ENCODE measurements at places on chromosomes 5 and 9.

GRCh38 chr5:149471406-149472183 lies 79.6 kb downstream of the CSNK1A1 start:
- DNase-seq: no peak

DNA sequence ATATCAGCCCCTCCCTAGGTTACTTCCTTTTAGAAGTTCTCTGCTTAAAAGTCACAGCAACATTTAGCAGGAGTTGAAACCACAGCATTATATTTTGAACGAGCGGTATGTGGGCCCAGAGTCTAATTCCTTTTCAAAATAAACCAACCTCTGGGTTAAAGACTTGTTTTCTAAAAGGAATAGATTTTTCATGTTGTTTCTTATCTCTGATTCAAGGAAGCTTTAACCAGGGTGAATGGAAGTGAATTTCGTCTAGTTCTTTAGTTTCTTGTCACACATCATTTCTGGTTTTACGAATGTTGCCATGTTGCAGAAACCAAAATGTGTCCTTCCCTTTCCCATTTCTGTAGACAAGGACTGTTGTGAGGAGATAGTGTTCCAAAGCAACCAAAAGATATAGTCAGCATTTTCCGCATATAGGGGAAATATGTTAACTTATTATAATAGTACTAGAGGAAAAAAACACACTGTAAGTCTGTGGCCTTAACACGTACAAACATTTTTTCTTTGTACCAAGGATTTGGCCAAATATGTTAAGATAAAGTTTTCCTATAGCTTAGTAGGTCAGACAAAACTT lies 142.4 kb downstream of the PCSK5 start:
- no peak for DNase-seq

DNA sequence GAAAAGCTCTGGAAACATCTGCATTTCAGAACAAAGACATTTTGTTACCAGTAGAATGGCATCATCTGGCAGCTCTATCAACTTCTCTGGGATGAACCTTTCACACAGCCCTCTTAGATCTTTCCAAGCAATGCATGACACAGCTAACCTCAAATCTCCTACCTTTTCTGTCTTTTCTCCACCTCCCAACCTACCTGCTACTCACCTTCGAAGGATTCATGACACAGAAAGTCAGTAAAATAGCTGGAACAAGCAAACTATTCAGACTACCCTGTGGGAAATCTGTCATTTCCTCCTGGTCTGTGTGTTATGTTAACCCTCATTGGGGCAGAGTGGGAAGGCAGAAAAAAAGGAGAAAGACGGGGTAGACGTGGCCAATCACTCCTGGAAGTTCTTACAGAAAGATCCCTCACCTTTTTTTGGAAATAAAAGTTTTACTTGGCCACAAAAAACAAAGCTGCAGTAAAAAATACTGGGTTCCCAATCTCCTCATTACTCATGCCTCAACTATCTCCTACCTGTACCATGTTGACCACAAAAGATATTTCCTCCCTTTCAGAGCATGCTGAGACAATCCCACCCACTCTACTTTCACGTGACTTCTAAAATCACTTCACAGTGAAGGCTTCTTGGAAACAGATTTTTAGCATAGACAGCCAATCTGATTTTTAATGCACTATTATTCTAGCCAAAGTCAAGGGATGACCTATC lies 362.1 kb upstream of the RFX3 start:
- DNase-seq: no peak

GRCh38 chr5:126680191-126680817 lies 79.6 kb downstream of the PHAX start:
- peak; percentile 91 for DNase-seq

DNA sequence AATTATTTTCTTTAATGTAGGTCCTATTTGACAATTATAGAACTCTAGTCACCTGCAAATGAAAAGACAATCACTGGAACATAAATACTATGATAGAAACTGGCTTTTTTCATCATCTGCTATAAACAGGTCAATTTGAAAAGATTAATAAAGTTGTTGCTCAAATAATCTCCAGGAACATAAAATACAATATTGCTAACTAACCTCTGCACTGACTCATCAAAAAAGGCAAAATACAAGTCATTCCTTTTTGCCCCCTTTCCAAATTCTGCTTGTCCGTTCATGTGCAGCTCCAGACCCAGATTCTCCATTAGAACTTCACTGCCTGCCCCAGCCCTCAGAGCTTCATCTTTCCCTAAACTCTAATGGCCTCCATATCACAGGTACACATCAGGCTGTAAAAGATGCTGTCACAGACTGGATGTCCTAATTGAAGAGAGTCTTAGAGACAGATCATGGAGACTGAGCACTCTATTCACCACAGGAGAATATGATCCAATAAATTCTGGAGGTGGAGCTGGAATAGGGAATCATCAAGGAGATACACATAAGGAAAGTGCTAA lies 1.6 kb downstream of the DCTN4 start:
- DNase-seq: no peak

- DNase-seq: no peak
Measured at GRCh38 chr5:85717203-85717563, 900.6 kb upstream of the COX7C start.

DNA sequence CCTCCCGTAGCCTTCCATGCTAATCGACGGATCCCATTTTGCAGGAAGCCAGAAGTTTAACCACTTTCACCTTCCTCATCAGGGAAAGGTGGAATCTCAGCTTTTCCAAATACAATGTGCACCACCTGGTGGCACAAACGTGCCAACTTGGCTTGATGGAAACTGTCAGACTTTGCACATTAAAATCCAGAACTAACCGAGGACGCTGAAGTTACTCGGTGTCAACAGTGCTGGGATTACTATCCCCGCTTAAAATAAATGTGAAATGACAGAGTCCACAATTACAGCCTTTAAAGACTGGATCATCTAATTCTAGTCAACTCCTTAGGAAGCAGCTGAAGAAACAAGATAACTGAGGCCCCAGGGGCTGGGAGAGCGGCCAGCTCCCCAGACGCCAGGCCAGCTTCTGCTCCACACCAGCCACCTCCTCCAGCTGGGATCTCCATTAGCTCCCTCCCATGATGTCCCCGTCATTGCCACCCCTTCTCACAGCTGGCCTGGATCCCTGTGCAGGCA lies 50.1 kb upstream of the RETREG1 start:
- peak; percentile 42 for DNase-seq

DNA sequence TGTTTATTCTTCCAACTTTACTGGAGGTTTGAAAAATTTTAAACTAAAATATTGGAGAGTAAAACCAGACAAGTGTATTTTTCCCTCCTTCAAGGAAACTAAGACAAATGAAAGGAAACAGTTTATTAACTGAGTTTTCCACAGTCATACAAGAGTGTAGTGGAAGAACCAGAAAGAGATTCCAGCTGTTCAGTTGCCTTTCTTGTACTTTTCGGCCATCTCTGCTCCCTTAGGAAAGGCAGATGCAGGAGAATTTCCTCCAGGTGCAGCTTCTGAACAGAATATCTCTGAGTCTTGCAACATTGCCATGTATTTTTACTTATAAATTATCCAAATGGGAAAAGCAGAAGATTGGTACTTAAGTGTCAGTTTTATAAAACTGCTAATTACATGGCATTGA lies 217.1 kb downstream of the MAST4 start:
- DNase-seq: no peak

DNA sequence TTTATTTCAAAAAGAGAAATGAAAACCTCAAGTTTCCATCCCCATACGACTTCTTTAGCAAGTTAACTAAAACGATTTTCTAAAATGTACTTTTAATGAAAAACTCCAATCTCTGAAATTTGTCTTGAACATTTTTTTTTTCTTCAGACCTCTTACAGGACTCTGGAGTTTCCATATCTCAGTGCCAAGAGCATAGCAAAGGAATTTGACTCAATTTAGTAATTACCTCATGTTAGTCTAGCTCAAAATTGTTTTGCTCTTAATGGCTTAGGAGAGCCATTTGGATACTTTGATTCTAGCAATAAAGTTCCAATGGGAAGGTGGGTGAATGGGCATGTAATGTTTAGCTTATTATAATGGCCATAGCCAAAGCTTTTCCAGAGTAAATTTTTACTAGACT lies 26.0 kb upstream of the SPATA31D4 start:
- no peak for DNase-seq

- no peak for DNase-seq
Measured at GRCh38 chr5:39207345-39208045, 11.9 kb downstream of the FYB1 start.

GRCh38 chr9:35605351-35606137 lies 482 bp downstream of the TESK1 start:
- DNase-seq: no peak

GRCh38 chr9:19619221-19619620 lies 169.6 kb downstream of the SLC24A2 start:
- DNase-seq: no peak

- no peak for DNase-seq
Measured at GRCh38 chr5:75648712-75649111, 37.5 kb downstream of the ANKDD1B start.

DNA sequence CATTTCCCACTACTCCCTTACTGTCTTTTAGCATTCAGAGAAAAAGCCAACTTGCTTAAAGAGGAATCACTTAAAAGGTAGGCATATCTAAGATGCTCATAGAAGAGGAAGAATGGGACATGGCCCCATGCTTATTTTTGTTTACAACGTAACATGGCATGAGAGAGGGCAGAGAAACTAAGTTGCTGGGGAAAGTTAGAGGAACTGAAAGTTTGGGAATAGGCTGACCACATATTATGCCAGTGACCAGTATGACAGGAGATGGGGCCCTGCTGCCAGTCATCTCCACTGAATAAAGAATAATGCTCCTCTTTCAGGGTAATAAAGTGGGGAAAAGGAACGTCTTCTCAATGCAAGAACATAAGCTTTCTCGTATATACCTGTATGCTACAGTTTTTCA lies 1.9 kb downstream of the PLPP6 start:
- DNase-seq: no peak
